ENCODE measurements at places on chromosomes 5 and 9.

DNA sequence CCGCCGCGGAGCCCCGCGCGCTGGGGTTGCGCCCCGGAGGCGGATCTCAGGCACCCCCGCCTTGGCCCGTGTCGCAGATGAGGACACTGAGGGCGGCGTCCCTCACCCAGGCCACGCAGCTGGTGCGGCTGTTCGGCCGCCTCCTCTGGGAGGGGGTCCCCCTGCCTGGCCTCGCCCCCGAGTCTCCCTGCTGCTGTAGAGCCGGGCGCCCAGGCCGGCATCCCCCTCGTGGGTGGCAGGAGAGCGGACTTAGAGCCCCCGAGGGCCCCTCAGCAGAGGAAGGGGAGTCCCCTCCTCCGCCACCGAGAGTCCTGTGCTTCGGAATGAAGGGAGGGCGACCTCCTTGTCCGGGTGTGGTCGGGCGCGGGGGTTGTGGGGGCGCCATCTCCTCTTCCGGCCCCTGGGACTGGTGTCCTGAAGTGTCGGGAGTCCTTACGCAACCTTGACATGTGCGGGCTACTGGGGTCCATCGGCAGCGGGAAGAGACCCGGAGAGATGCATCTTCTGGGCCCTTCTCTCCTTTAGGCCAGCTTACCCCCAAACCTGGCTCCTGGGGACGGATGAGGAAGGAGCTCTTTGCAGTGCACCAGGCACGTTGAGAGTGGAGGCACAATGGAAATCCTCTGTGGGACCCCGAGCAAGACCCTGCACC lies 11.7 kb upstream of the EXOSC2 start:
- DNase-seq: peak; percentile 77

DNA sequence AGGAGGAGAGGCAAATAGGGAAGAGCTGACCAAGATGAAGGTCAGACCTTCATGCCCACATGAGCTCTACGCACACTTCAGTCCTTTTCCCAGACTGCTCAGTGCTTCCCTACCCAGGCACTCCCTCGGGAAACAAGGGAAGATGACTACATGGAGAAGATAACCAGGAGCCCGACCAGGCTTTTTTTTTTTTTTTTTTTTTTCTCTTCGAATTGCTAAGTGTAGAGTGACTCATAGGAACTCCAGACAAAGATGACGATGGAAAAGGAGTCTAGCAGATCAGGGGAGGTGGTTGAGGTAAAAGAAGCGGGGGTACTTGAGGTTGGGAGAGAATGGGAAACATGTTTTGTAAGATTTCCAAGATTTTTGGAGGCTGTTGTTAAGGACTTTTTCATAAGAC lies 526.1 kb downstream of the BNC2 start:
- no peak for DNase-seq

DNA sequence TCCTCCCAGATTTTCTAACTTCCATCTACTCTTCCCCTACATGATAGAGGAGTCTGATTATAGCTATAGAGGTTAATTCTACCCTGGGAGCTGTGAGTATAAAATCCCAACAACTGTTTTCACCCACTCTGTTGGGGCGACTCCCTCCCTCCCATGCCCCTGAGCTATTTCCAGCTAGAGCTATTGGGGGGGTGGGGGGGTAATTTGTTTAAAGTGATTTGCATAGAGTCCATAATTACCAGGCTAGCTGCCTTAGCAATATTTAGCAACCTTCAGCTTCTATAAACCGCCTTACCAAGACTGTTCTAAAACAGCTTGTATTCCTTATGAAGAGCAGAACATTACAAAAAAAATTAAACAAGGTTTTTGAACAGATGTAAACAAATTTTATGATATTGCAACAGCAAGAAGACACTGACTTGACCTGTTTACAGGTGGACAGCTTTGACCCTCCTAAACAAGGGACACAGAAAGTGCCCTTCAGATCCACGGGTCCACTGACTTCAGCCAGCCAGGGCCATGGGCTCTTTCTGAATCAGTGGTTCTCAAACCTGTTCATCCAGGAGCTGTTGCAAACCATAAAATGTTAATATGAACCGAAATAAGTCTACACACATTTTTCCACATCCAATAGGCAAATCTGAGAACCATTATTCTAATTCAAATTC lies 98.2 kb downstream of the OTULIN start:
- peak; percentile 74 for DNase-seq

GRCh38 chr9:94014920-94015319 lies 59.8 kb upstream of the BARX1 start:
- peak; percentile 95 for DNase-seq

DNA sequence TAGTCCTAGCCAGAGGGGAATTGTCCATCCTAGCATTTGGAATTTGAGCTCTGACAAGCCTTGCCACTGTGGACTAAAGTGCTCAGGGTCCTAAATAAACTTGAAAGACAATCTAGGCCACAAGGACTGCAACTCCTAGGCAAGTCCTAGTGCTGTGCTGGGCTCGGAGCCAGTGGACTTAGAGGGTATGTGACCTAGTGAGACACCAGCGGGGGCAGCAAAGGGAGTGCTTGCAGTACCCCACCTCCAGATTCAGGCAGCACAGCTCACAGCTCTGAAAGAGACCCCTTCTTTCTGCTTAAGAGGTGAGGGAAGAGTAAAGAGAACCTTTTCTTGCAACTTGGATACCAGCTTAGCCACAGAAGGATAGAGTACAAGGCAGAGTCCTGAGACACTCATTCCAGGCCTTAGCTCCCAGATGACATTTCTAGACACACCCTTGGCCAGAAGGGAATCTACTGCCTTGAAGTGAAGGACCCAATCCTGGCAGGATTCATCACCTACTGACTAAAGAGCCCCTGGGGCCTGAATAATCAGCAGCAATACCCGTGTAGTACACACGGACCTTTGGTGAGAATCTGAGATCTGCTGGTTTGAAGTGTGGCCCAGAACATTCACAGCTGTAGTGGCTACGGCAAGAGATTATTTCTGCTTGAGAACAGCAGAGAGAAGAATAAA lies 164.6 kb downstream of the CCDC171 start:
- no peak for DNase-seq

DNA sequence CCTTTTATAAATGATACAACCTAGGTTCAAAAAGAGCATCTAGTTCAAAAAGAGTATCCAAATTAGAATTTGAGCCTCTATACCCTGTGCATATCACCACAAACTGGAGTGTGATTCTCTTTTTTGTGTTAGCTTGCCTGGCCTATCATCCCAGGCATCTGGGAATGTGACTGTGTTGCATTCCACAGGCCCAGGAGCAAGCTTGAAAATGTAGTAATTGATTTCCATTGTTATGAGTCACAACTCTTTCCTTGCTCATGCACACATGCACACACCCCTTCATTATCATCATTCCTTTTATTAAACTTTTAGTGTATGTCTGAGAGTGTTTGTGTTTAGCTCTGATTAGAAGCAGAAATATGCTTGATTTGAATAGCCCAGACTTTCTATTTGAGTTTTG lies 75.2 kb downstream of the FCHO2 start:
- DNase-seq: peak; percentile 53

DNA sequence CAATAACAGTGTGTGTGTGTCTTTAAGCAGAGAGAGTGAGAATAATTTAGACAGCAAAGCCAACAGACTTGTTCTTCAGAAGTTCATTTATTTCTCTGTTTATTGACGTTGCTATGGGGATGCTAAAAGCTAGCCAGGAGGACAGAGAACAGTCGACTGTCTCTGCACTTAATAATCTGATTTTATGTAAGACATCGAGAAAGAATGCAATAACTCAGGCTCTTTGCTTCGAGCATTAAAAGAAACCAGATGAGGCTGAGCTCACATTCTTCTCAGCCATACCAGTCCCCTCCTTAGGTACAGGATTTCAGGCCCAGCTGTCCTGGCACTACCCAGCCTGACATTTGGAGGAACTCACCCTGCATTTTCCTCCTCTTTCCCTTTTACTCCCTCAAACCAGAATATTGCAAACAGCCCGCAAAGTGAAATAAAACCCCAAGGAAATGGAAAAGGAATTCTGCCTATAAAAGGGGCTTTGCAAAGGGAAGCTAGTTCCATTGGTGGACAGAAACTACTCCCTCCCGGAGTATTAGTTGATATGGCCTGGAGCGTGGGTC lies 44.5 kb upstream of the DPYSL3 start:
- no peak for DNase-seq

DNA sequence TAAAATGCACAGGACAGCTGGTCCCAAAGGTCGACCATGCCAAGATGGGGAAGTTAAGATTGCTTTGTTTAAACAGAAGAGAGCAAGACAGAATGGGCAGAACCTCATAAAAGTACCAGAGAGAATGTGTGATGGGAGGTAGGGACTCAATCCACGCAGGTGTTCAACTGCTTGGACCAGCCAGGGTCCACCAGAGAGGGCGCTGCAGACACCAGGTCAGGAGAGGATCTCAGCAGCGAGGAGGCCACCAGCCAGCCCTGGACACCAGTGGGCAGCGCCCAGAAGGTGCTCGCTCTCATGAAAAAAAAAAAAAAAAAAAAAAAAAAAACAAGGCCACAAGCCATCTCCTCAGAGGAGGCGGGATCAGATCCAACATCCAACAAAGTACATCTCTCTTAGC lies 81.8 kb downstream of the SHC3 start:
- peak; percentile 7 for DNase-seq

DNA sequence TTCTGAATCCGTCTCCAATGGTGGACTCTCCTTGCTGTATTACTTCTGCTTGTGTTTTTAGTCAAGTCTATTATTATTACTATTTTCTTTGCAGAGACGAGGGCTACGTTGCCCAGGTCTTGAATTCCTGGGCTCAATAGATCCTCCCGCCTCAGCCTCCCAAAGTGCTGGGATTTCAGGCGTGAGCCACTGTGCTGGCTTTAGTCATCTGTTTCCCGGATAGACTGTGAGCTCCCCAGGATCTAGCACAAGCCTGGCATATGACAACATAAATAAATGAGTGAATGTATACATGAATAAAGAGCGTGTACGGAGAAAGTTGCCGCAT lies 439 bp upstream of the DDX46 start:
- no peak for DNase-seq

DNA sequence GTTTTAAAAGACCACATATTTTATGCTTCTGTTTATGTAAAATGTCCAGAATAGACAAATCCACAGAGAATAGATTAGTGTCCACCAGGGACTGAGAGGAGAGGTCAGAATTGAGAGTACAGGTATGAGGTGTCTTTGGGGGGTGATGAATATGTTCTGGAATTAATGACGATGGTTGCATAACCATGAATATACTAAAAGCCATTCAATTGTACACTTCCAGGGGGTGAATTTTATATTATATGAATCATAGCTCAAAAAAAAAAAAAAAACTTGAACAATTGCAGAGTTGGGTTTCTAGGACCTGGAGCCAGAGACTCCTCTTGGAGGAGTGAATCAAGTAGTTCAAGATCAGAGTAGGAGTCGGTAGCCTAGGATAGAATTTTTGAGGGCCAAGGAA lies 57.8 kb upstream of the RUSC2 start:
- DNase-seq: no peak

DNA sequence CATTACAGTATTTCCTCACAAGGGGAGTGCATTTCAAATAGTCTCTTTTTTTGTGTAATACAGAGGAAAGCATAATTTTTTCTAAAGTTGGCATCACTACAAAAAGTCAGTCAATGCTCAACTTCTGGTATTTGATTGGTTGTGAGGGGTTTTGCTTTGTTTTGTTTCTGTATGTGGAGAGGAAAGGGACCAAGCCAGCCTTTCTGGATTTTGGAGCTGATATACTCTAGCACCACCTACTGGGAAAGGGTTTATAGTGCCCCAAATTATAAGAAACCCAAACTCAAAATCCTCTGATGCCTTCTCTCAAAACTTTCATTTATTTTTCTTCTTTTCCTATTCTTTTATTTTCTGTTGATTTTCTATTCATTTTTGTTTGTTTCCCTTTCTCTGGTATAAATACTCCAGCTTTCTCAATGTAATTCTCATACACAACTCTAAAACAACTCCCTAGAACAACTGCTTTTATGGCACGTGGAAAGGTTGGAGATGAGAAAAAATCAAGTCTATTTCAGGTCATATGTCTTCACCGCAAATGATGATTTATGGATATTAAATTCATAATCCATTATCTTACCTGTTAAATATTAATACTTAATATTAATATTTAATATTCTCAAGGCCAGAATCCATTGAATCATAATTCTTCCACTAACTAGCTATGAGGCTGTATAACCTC lies 69.5 kb upstream of the ANXA1 start:
- DNase-seq: peak; percentile 81

DNA sequence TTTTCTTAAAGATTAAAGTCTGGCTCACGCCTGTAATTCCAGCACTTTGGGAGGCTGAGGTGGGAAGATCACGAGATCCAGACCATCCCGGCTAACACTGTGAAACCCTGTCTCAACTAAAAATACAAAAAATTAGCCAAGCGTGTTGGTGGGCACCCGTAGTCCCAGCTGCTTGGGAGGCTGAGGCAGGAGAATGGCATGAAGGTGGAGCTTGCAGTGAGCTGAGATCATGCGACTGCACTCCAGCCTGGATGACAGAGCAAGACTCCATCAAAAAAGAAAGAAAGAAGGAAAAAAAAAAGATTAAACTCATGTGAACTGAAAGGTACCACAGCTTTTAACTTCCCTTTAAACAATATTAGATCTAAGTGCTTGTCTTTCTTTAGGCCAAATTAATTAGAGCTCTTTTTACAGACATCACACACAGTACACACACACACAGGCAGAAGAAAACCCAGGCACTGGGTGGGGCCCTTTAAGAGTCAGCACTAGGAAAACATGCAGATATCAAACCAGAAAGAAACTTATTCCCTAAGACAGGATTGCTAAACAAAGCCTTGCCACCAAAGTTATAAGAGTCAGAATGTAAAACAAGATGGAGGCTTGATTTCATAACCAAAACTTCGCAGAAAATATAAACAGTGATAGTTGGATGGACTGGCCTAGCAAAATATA lies 29.3 kb upstream of the UHRF2 start:
- DNase-seq: no peak

- no peak for DNase-seq
These were observed 106.0 kb downstream of the CWC27 start for GRCh38 chr5:64874753-64875152.

DNA sequence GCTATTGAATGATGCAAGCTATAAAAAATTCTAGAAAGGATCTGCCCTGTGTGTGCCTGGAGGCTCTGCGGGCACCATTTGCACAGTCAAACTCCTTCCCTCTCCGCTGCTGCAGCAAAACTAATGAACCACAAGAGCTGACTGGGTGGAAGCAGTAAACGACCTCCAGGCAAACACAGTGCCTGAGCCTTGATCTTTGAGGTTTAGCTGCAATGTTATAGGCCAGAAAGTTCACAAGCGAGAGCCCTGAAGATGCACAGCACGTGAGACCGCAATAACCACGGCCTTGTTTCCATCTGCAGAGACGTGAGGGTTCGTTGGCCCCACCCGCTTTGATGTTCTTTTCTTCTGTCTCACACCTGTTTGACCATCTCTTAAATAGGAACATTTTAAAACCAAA lies 69.2 kb upstream of the S1PR3 start:
- no peak for DNase-seq

Measured in NCI-H69 (cell line).